Activated naive CD4-positive, alpha-beta T cell (primary cell): ENCODE measurements at places on chromosomes 3 and 15.

- DNase-seq, result no peak
Measured at GRCh38 chr3:159866201-159866746, 122.4 kb upstream of the IL12A start.

DNA sequence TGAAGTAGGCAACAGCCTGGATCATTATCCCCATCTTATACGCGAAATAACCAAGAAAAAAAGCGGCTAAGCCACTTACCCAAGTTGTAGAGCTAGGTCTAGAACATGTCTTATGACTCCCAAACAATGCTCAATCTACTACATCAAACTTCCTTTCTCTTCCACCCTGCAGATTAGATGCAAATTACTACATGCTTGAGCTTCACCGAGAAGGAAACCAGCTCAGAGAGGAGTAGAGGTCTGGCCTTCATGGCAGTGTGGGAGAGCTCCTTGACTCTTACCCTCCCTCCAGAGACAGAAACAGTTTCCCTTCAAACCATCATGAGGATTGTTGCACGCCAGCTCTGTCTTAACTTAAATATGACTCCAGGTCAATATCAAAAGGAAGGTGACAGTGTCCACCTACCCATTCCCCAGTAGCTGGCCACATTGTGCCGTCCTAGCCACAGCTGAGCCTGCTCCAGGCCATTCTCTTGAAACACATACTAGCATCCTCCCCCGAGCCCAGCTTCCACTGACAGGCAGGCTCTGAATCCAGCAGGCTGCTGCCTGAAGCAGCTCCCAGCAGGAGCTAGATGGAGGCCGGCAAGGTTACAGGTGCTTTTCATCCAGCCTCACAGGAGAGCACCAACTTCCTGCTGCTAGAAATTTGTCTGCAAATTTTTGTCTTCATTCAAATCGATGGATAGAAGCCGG is 56.8 kb downstream of the CPN2 start:
- no peak for DNase-seq

DNA sequence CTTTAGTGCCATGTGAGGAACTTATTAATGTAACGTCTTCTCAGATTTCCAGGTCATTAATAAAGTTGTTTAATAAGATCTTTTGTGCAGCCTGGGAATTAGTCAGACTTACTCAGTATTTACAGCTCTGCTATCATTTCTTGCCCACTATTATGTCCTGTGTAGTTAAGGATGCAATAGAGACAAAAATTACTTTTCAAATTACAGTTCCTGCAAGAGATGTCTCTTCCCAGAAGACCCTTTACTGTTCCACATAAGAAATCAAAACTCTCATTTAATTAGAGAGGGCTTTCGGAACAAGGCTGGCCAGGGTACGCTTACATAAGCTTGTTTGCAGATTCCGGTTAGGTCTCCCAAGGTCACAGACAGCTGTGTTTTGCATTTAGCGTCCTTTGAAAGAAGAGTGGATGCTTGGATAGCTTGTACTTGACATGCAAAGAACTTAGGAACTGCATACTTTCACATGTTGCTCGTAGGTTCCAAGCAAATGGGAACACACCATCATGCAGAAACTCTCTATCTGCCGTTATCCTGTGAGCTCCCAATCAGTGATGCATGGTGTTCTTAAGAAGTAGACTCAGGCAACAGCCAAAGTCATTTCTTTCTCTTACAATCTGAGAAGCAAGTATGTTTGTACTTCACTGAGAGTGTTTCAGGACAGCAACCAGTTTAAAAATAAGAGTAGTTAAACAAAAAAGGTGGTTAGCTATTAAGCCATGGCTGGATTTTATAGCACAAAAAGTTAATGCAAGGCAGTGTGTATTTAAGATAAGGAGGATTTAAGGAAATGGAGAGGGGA is 37.4 kb downstream of the FILIP1L start:
- DNase-seq, result no peak

DNA sequence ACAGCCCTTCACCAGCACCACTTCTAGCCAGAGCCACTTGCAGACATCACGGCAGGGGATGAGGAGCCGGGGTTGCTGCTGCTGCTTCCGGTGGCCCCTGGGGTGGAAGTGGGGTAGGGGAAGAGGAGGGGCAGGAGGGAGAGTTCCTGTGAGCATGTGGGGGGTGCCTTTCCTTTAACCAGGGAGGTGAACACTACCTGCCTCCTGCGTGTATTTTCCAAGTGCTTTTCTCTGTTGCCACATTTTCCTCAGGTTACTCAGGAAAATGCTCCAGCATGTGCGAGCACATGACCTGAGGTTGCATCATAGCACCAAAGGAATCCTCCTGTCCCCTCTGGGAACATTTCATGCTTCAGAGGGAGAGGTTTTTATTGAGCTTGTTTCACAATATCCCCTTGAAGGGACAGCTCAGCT is 12.2 kb upstream of the SACM1L start:
- peak; percentile 51 for DNase-seq

DNA sequence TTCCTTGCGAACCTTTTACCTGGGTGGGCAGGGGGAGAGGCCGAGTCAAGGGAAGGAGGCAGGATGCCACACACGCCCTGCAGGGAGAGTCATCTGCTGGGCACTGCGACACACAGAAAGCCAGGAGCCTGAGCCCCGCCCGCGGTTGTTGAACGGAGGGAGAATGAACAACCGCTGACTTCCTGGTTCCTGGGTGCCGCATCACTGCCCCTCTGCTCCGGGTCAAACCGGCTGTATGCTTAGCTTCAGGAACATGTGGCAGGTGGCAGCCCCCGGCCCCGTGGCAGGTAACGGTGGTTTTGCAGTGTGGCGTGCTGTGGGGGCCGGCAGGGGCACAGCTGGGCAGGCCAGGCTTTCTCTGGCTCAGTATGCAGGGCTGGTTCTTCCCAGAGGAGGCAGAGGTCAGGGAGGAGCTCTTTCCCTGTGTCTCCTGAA is 33.4 kb downstream of the APBA2 start:
- no peak for DNase-seq

DNA sequence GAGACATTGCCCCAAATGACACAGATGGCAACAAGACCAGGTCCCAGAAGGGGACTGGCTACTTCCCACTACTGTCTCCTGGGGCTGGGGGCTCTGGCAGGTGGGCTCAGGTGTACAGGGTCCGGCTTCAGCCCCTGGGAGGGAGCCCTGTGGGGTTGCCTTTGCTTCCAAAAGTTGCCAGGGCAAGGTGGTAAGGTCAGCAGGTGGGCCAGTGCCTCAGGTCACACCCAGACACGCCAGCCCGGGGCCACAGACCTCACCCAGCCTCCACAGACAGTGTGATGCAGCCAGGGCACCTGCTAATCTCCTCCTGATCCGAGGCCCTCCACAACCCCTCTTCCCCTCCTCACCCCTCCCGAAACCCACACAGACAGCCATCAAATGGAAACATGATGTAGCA is 7.5 kb downstream of the OXTR start:
- no peak for DNase-seq

DNA sequence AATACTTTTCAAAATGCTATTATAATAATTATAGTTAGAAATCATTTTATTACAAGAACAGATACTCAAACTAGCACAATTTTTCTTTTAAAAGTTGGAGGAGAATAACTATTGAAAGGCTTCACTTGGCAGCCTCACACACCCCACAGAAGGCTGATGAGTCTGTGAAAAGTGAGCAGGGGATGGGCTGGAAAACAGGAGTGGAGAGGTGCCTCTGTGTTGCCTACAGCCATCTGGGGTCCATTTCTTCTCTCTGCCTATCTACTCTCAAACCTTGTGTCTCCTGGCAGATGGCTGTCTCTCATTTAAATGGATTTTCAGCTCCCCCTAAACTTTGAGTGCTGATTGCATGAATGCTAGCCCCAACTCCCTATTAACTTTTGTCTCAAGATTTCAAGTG is 230.8 kb downstream of the CLSTN2 start:
- no peak for DNase-seq

DNA sequence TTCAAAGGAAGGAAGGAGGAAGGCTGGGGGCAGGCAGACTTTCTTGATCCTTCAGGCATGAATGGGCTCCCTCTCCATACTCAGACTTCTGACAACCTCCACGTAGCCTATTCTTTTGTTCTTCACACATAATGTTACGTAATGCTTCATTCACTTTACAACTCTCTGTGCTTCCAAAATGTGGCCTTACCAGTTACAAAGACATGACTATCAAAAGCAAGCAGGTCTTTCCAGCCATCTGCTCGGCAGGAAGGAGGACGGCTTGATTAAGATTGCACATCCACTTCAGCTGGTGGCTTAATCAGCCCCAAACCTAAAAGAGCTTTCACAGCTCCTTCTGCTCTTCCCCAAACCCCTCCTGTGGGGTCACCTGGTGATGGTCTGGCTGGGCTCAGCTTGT is 263.2 kb downstream of the XXYLT1 start:
- DNase-seq, result no peak

GRCh38 chr15:68979816-68980215 is 34.7 kb upstream of the NOX5 start:
- DNase-seq, result no peak

GRCh38 chr15:51758645-51759044 is 7.2 kb downstream of the TMOD2 start:
- no peak for DNase-seq

DNA sequence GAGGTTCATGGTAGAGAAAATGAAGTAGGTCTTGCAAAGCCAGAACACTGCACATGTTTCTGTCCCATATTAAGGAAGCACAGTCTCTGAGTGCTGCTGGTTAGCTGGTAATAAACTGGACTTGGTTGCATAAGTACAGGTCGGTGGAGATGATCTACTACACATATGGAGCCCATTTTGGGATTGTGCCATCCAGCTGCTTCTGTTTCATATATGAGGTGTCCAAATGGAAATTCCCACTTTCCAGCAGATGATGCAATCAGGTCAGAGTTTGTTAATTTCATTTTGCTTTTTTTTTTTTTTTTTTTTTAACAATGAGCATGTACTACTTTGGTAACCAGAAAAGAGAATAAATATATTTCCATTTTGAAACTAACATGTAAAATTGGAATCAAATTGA is 122.6 kb downstream of the SATB1 start:
- DNase-seq, result no peak

DNA sequence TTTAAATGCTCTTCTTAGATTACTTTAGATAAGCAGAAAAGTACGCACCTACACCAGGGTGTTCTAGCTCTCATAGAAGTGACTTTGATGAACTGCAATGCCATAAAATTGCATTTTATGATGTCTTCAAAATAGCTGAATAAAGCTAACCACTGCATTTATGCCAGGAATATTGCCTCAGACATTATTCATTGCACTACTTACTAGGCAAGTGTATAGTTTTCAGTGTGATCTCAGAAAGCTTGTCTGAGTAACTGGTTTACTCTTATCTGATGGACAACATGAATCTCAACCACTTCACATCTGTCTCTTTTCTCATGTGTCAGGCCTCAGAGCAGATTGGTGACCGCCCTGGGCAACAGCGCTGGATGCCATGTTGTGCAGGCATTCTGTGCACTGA is 119.3 kb upstream of the SLC2A2 start:
- no peak for DNase-seq

GRCh38 chr3:29338377-29338776 is 57.5 kb downstream of the RBMS3 start:
- no peak for DNase-seq

DNA sequence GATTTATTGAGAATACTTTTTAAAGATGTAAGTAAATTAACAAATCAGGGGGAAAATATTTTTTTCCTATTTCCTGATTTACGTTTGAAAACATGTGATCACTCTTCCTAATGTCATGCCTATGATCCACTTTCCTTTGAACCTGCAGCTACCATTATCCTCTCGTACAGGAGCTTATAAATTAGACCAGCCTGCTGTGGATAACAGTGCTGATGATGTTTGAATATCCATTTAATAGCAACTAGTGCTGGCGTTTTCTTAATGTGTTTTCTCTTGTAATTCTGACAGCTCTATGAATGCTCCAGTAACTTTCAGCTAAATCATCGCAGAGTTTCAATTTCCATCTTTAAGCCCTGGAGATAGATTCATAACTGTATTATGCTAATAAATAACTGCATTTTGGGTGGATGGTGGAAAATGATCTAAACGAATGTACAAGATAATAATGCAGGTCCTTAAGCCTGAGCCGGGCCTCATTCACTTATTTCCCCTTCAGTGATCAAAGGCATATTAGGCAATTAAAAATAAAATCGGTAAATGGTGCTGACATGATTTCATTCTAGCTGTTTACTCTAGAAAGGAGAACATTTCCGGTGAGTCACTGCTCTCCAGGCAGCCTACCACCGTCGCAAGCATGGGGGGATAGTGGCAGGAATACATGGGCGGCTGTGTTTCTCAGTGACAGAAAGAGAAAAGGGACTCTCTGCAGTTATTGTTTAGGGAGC is 58.5 kb upstream of the SLC24A5 start:
- no peak for DNase-seq

- DNase-seq, result no peak
Measured at GRCh38 chr3:112143689-112144088, 10.6 kb upstream of the GCSAM start.

DNA sequence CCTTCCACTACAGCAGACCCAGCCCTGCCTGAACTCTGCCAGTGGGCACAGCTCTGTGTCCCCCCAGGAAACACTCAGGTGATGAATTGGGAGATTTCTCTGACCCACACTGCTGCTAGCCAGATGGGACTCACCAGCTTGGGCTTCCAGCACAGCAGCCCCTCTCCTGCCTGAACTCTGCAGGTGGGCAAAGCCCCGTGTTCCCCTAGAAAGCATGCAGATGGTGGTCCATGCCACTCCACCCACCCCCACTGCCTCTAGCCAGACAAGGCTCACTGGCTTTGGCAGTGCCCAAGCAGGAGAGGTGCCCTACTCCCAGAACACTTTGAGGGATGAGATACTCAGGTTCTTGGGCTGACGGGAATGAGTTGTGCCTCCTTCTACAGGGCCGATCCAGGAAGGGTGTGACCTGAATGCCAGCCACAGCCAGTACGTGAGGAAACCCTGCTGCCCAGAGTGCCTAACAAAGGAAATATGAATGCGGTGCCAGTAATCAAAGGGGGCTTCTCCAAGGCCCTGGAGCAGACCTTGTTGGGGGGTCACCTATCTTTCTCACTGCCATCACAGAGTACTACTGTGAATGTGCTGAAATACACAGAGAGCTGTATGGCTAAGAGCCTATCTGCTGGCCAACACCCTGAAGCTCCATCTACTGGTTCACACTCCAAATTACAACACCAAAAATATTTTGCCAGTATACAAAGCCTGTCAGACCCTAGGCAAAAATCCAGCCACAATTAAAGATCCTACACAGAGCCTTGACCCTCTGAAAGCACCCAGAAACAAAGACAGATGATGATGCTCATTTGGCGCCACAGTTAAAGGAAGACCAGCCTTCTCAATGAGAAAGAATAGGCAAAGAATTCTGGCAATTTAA is 61.9 kb downstream of the BTLA start:
- DNase-seq, result no peak

DNA sequence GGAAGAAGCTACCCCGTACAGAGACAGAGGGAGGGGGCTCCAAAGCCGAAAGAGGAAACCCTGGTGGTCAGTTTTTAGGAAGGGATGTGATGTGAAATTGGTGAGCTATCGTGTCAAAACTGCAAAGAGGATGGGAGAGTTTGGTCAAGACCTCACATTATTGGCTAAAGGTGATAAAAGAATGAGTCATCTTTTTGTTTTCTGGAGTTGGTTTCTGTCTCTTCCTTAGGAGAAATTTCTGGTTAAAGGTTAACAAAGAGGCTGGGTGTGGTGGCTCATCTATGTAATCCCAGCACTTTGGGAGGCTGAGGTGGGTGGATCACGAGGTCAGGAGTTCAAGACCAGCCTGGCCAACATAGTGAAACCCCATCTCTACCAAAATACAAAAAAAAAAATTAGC is 217.8 kb upstream of the CBLB start:
- DNase-seq, result no peak
